ENCODE measurements at places on chromosomes 6 and 20.
A peak's percentile ranks its signal among the peaks of the same experiment; 100 is the strongest.

GRCh38 chr20:53515749-53516148, 77.9 kb downstream of the ZNF217 start:
- no peak for DNase-seq

DNA sequence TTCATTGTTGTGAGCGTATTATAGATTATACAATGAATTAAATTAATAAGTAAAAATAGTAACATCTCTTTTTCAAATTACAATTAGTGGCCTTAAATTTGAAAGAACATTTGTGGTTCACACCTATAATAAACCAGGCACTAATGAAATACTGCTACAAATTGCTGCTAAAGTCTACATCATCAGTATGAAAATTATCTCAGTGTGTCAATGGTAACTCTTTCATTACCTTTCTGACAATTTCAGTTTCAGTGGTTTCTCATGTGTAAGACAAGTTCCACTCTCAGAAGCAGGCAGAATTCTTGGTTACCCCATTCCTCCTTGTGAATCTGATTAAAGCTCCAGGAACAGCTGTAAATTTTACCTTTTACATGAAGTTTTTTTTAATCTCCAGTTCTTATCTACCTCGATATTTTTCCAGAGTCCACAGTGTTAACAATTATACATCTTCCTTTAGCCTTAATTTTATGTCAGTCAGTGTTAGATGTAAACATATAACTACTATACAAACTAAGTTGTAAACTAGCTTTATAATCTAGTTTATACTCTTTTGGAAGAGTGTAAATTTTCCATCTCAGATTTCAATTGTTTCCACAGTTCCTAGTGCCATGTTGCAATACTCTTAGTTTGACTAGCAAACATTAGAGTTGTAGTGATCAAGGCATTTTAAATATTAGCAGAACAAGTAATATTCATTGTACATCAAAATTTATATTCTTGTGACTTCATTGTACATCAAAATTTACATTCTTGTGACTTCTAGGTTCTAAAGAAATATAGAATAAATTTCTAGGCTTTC, 1038.4 kb downstream of the EPHA7 start:
- DNase-seq, result no peak

DNA sequence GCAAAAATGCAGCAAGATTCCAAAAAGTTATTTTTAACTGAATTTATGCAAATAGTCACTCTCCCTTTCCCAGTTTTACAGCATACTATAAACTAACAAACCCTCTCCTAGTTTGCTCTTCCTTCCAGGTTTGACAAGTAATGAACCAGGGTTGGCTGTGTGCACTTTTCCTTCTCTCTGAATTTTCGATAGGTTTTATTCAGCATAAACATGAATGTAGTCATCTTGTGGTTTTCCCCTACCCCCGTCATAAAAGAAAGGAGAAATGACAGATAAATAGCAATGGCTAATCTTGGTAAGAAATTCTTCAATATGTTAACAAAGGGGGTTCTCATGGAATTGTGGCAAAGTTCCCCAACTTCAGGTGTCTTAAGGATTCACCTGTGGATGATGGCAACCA, 26.3 kb downstream of the PRDM1 start:
- DNase-seq, result no peak

DNA sequence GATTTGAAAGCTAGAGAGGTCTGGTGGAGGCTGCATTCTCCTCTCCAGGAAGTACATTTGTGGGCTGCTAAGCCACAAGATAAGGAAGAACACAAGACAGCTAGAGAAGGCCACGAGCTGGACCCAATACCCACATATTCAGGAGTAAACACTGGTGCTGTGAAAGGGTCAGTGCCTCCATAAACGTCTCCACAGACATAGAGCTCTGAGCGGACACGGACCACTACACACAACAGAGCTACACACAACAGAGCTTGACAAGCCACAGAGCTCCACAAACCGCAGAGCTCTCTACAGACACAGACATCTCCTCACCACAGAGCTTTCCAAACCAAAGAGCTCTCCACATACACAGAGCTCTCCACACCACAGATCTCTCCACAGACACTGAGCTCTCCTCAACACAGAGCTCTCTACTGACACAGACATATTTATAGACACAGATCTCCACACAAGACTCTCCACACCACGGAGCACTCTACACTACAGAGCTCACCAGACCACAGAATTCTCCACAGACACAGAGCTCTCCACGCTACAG, 51.9 kb downstream of the ERMARD start:
- DNase-seq, result no peak

- DNase-seq, result no peak
These were observed 8.5 kb upstream of the TINAG start for GRCh38 chr6:54299542-54300269.

GRCh38 chr6:106446287-106446885, 85.9 kb downstream of the CRYBG1 start:
- DNase-seq, result no peak

- DNase-seq, result no peak
These were observed 43.3 kb upstream of the CHRNA4 start for GRCh38 chr20:63404129-63405085.

GRCh38 chr20:22770241-22770800, 185.9 kb upstream of the FOXA2 start:
- DNase-seq, result no peak

- peak; percentile 48 for DNase-seq
These were observed 10.3 kb upstream of the TULP1 start for GRCh38 chr6:35522660-35523658.

All from activated T-helper 1 cell treated with anti-CD3 and anti-CD28 coated beads, Interleukin-12 subunit alpha, Interleukin-12 subunit beta, Interleukin-2, Interleukin-4 antibody, amounts not matched to agents 30 ng/mL and 10 ng/mL and 1 ng/mL, durations not matched to agents 14 hours and 24 hours and 36 hours (primary cell).